Adipocyte (in vitro differentiated cells): ENCODE measurements at places on chromosomes 16 and 17.

GRCh38 chr16:59213952-59214351 lies 479.8 kb upstream of the GOT2 start:
- DNase-seq, result no peak

DNA sequence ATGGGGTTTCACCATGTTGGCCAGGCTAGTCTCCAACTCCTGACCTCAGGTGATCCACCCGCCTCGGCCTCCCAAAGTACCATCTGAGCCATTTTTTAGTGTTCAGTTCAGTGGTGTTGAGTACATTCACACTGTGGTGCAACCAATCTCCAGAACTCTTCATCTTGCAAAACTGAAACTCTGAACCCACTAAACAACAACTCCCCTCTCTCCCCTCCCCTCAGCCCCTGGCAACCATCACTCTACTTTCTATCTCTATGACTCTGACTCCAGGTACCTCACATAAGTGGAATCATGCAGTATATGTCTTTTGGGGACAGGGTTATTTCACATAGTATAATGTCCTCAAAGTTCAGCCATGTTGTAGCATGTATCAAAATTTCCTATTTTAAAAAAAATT lies 18.7 kb upstream of the MAPK3 start:
- DNase-seq, result no peak

DNA sequence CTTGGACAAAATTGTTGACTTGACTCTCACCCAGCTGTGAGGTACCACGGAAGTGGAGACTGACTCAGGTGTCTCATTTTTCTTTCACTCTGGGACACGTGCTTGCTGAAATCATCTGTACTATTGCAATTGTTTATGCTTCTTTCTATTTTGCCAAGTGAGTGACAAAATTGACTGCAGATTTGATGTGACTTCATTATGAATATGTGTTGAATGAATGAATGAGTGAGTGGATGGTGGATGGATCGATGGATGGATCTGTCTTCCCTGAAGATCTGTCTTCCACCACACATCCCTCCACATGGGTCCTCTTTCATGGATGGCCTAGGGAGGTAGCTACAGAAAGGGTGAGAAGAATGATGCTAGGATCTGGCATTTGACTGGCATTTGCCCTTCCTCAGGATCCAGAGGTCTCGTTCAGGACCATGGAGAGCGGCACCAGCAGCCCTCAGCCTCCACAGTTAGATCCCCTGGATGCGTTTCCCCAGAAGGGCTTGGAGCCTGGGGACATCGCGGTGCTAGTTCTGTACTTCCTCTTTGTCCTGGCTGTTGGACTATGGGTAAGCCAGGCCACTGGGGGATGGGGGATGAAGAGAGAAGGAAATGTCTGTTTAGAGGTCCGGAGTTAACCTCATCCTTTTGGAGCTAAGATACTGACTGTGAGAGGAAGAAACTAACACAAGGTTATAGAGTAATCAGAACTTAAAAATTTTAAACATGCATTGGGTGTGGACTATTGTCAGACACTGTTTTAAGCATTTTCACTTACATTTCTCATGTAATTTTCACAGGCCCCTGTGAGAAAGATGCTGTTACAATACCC lies 12.7 kb downstream of the SLC5A11 start:
- peak; percentile 75 for DNase-seq

DNA sequence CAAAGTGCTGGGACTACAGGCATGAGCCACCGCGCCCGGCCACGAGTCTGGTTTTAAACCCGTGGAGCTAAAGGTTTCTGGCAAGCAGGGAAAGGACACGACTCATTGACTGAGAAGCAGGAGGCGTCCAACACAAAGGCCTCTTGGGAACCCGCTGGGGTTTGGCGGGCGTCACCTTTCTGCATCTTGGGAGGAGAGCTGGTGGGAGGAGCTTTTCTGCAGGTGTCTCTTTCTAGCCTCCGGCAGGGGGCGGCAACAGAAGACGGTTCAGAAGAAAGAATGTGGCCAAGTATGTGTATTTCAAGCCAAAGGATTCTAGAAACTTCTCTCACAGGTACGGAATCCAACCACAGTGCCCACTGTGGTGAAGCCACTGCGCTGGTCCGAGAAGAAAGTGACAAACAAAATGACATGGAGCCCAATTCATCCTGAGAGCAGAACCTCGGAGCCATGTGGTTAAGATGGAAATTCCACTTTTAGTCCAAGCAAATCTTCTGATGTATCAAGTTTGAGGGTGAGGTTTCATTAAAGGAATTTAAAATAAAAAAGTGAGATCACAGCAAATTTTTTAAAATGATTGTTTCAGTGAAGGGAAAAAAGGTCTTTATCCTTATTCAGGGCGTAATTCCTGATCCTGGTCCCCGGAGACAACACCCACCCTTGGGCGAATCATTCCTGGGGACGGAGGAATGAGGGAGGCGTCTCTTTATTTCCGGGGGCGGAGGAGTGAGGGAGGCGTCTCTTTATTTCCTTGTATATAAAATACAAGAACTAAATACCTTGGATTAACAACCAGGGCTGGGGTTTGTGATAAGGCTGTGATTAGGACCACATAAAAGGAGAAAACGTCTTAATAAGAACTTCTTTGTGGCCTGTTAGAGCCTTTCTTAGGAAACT lies 97.6 kb downstream of the MRM3 start:
- DNase-seq, result peak; percentile 62

DNA sequence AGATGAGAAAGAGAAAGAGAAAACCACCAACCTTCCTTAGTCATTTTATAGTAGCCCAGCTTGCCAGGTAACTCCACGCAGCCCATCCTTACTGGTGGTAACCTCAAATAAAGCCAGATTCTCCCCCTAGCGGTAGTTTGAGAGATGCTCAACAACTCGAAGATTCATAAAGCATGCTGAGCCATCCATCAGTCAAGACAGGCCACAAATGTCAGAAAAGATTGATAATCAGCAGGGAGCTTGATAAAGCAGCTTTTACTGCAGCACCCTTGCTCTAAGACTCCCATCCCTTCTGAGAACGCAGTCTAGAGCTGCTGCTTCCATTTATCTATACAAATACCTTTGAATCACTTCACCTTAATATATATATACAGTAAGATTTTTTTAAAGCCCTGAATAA lies 451.5 kb upstream of the HSBP1 start:
- peak; percentile 87 for DNase-seq

- no peak for DNase-seq
Observed at GRCh38 chr17:80349151-80349651, 65.8 kb upstream of the ENDOV start.

- peak; percentile 49 for DNase-seq
Observed at GRCh38 chr17:21239680-21240368, 13.4 kb downstream of the NATD1 start.

DNA sequence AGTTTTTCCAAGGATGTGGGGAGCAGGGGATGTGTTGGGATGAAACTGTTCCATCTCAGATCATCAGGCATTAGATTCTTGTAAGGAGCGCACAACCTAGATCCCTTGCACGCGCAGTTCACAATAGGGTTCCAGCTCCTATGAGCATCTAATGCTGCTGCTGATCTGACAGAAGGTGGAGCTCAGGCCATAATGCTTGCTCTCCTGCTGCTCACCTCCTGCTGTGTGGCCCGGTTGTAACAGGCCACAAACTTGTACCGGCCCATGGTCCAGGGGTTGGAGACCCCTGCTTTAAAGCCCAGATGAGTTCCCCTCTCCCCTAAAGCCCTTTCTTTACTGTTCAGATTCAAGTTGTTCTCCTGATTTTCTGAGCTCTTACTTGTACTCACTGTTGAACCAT lies 44.8 kb downstream of the RNF135 start:
- no peak for DNase-seq

GRCh38 chr16:62638324-62638911 lies 602.2 kb upstream of the CDH8 start:
- DNase-seq, result no peak

- no peak for DNase-seq
Observed at GRCh38 chr16:53121043-53121620, 66.3 kb downstream of the CHD9 start.

DNA sequence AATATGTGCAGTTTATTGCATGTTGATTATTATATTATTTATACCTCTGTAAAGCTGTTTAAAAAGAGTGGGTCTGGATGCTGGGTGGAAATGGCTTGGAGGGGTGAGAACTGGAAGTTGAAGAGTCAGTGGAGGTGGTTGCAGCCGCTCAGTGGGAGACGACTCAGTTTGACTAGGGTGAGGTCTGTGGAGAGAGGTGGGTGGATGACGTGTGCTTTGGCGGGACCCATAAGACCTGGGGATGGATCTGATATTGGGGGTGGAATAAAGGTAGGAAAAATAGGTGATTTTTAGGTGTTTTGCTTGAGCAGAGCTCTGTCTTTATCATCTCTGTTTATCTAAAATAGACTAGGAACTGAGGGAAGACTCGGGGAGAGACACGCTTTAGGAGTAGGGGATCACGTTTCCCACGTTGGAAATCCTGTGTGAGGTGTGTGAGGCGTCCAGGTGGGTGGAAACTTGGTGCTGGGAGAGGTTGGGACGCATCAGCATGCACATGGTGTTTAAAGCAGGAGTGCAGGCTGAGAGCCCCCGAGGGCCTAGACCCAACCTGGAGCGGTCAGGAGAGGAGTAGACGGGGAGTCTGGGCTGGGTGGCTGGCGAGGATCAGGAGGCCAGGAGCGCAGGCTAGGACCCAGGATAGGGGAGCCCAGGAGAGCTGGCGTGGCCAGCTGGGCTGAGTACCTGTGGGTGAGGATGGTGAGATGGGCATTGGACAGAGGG lies 17.2 kb downstream of the NT5M start:
- DNase-seq, result no peak

- peak; percentile 51 for DNase-seq
Observed at GRCh38 chr16:48408688-48409087, 23.5 kb upstream of the SIAH1 start.

DNA sequence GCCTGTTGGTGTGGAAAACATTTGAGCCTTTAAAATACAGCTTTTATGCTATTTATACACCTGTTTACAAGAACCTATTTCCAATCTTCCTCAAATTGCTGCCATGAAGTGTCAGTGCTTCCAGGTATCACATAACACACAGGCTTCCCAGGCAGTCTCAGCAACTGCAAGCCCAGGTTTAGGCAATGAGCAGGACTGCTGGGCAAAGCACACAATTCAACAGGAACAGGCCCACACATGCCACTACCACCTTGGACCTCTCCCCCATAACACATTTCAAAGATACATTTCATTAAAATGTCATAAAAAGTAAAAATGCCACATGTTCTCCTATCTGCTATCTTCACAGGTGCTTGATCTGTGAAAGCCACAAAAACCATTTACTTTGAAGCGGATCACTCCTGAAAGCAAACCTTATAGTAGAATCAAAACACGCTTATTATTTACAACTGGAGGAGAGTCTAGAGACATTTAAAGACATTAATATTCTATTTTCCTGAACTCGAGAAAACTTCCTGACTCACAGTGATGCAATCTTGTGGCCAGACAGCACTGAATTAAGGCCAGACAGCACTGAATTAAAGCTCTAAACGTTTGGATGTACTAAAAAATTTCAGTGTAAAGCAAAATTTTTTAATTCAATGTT lies 31.5 kb downstream of the ANKFY1 start:
- peak; percentile 89 for DNase-seq

GRCh38 chr17:38329808-38330730 lies 13.7 kb downstream of the GPR179 start:
- no peak for DNase-seq

DNA sequence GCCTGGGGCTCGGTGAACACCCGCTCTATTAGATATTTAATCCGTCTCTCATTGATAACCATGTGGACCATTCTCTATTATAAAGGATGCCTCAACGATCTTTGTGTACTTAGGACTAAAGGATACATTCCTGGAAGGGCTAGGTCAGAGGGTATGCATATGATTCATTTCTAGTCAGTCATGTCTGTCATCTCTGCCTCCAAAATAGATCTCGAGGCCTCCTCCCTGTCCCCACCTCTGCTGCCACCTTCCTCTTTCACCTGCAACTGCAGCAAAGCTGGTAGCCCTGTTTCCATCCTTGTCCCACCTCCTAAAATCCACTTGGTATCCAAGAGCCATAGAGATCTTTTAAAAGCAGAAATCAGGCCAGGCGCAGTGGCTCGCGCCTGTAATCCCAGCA lies 121.5 kb downstream of the KATNIP start:
- DNase-seq, result no peak

- DNase-seq, result peak; percentile 63
Observed at GRCh38 chr17:11935734-11936406, 61.4 kb downstream of the ZNF18 start.

DNA sequence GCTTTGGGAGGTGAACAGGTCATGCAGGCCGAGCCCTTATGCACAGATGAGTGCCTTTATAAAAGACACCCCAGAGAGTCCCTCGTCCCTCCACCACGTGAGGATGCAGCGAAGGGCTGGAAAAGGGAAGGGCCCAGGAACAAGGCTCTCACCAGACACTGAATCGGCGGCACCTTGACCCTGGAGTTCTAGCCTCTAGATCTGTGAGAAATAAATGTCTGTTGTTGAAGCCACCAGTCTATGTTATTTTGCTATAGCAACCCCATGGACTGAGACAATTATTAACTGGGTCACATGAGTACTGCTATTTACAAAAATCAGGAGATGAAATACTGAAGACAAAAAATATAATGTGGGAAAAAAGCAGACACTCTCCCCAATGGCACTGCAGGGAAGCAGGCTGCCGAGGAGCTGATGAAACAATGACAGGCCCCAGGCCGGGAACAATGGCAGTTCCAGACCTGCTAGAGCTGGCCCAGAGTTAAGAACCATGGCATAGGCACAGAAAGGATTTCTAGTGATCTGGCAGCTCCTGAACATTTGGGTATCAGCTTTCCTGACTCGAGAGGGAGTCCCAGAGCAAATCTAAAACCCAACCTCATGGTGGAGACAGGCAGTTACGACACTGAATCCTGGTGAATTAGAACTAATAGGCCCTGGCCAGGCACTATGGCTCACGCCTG lies 17.8 kb upstream of the GGA2 start:
- DNase-seq, result no peak

DNA sequence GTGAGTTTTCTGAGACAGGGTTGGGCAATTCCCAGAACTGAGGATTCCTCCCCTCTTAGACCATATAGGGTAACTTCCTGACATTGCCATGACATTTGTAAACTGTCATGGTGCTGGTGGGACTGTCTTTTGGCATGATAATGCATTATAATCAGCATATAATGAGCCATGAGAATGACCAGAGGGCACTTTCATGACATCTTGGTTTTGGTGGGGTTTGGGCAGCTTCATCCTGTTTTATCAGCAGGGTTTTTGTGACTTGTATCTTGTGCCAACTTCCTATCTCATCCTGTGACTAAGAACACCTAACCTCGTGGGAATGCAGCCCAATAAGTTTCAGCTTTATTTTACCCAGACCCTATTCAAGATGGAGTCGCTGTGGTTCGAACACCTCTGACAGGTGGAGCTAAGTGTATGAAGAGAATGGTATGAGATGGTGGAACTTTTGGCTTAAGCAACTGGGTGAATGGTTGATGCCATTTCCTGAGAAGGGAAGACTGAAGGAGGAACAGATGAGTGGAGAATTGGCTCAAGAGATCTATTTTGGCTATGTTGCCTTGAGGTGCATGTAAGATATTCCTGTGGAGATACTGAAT lies 217.3 kb downstream of the RAB11FIP4 start:
- no peak for DNase-seq

DNA sequence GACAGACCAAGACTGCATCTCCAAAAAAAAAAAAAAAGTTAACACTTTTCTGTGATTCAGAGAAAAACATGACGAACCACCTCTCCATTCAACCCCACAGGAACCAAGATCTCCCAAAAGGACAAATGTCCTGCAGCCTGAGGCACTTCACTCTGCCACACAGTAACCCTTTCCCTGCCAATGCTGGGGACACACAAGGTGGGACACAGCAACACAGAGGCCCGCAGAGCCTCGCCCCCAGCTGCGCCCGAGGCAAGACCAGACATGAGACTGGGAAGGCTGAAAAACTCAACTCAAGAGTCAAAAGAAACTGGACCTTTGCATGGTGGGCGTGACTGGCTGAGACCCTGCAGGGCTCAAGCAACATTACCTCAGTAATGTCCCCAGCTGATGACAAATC lies 34.0 kb downstream of the FANCA start:
- DNase-seq, result no peak

- DNase-seq, result no peak
Observed at GRCh38 chr16:8646326-8647053, 25.0 kb downstream of the METTL22 start.
